ENCODE measurements at places on chromosomes 6 and 20. TPM values are rescaled to one million over a fixed set of nuclear protein-coding genes. Genes with fewer than 3 reads are reported as not detected.

The C4B gene
- total RNA-seq = 199 TPM

The HSD17B8 gene
- total RNA-seq = 7.7 TPM

The MLN gene
- total RNA-seq = not detected

The PTK6 gene
- 0.15 TPM for total RNA-seq

The ACTL10 gene
- total RNA-seq = 1.6 TPM

The RWDD2A gene
- total RNA-seq = 4.0 TPM

The EDN1 gene
- total RNA-seq = 2.9 TPM

The AFG1L gene
- 5.9 TPM for total RNA-seq

The PSORS1C1 gene
- total RNA-seq = 7.7 TPM

The BPIFB2 gene
- total RNA-seq = not detected

The CYB5R4 gene
- total RNA-seq = 2.0 TPM

The PREP gene
- total RNA-seq = 13.7 TPM

The PKHD1 gene
- total RNA-seq = not detected

The LY6G6D gene
- total RNA-seq = not detected

The RTEL1 gene
- total RNA-seq = 21.1 TPM

The CALHM6 gene
- total RNA-seq = 1.6 TPM

The HS3ST5 gene
- not detected for total RNA-seq

The PSORS1C2 gene
- total RNA-seq = not detected

The DEFB132 gene
- not detected for total RNA-seq

The ZC3H12D gene
- 0.95 TPM for total RNA-seq

The IDH3B gene
- 85.9 TPM for total RNA-seq

The WFDC5 gene
- not detected for total RNA-seq

The PTCHD4 gene
- 4.6 TPM for total RNA-seq

The LSM14B gene
- 56.1 TPM for total RNA-seq

The SCGN gene
- total RNA-seq = not detected

The ADGRF1 gene
- total RNA-seq = not detected

The ENPP1 gene
- total RNA-seq = 23.0 TPM

The ACSS1 gene
- total RNA-seq = 27.7 TPM

The TMC2 gene
- not detected for total RNA-seq

The AVP gene
- not detected for total RNA-seq

The PAK5 gene
- total RNA-seq = 0.31 TPM

The CLPSL1 gene
- not detected for total RNA-seq

The DYNLT2 gene
- total RNA-seq = 2.0 TPM

All from ovary (tissue), 10 donors.